ENCODE measurements at places on chromosomes 1 and 21.

DNA sequence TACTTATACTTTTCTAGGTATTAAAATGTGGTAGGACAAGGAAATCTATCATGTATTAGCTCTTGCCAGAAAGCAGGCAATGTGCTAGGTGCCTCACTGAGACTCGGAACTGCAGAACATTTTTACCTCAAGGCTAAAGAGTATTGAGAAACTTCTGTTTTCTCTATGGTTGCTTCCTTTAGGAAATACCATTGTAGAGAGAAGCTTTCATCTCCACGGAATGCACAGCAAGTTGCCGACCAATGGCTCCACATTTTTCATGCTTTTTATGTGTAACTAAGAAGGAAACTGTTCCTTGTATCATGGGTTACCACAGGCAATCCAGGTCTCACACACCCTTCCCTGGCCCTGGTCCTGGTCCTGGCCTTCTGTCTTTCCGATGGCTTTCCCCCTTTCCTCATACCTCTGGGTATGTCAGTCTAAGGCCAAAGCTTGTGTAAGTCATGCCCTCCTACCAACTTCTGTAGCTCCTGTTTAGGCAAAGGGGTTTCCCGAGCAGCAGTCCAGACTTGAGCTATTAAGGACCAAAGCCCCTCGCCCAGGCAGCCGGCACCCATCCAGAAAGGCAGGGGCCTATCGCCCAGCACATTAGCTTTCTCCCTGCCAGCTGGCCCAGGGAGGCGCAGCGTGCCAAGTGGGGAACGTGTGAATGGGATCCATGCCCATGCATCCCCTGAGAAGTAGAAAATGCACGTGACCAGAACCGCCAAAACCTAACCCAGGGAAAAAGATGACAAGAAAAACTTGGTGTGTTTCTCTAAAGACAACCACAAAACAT lies 225.0 kb downstream of the PBX1 start:
- DNase-seq: no peak

- no peak for DNase-seq
Measured at GRCh38 chr1:24659993-24660665, 17.0 kb downstream of the SRRM1 start.

DNA sequence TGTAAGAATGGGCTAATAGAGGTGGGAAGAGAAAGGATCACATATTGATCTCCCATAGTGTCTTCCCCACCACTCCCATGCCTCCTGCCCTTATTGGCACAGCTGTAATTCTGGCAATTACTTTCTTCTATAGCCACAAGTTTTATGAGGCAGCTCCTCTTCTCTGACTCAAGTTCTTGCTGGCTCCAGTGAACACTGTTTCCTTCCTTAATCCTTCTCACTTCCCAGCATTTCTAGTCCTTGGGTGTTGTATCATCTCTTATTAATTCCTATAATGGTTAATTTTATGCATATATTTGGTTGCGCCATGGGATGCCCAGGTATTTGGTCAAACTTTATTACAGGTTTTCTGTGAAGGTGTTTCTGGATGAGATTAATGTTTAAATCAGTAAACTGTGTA lies 103.3 kb downstream of the MRPL39 start:
- no peak for DNase-seq

DNA sequence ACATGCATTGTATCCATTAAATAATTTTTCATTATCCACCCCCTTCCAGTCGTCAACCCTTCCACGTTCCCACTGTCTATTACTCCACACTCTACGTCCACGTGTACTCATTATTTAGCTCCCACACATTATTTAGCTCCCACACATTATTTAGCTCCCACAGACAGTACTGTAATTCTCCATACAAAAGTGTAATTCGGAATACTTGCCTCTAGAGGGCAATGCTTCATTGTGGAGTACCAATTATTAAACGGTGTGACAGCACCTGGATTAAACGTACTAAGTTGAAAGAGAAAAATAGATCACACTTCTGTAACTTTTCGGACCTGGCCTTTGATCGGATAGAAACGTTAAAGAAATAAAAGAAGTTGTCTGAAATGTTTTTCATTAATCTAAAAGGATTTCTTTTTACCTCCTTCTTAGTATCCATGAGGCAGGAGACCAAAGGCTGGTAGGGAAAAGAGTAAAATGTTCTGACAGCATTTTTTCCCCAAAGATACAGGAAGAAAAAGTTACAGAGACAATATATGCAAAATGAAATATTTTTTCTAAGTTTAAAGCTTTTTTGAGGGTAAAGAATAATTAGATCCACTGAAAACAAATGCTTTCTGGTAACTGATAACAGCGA lies 99.2 kb downstream of the LHX8 start:
- peak; percentile 74 for DNase-seq

DNA sequence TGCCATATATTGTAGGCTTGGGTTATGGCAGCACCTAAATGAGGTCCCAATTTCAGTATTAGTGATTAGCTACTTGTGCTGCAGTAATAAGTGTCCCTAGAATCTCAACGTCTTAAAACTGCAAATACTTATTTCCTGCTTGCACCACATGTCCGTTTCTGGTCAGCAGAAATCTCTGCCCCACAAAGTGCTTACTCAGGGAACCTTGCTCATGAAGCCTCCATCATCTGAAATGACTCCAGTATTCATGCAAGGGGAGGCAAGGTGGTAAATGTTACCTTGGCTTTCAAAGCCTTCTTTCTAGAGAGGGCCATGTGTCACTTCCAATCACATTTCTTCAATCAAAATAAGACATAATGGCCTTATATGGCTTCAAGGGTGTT lies 274.2 kb upstream of the KAZN start:
- no peak for DNase-seq

- no peak for DNase-seq
Measured at GRCh38 chr1:19353596-19353995, 41.5 kb downstream of the SLC66A1 start.

DNA sequence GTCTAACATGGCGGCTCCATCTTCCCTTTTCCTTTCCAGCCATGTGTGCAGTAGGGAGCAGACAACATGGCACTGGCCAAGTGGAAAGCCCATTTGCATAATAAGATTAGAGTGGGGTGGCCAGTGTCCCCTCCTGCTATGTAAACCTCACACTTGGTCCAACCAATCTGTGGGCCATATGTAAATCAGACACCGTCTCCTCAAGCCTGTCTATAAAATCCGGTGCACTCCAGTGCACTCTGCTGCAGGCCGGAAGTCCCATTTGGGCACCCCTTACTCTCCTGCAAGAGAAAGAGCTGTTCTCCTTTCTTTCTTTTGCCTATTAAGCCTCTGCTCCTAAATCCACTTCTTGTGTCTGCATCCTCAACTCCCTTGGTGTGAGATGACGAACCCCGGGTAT lies 44.1 kb downstream of the OLFML3 start:
- DNase-seq: no peak

GRCh38 chr1:150979092-150980056 lies 2.7 kb upstream of the ANXA9 start:
- DNase-seq: peak; percentile 94

GRCh38 chr1:1925437-1926345 lies 6.6 kb upstream of the TMEM52 start:
- DNase-seq: no peak

DNA sequence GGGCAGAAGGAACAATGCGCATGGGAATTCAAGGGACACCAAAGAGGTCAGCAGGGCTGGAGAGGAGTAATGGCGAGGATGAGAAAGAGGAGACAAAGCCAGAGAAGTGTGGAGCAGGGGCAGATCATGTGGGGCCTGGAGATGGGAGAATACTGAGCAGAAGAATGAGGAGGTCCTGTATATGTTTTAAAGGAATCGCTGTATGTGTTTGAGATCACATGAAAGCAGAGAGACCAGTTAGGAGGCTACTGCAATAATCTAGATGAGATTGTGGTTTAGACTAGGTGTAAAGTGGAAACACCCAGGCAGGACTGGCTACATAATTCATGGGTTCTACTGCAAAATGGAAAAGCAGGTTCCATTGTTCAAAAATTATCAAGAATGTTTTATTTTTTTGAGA lies 33.3 kb upstream of the SLC30A10 start:
- DNase-seq: no peak

GRCh38 chr1:4599951-4600481 lies 54.4 kb upstream of the AJAP1 start:
- no peak for DNase-seq

GRCh38 chr1:205812271-205812877 lies 624 bp downstream of the SLC41A1 start:
- peak; percentile 63 for DNase-seq

- no peak for DNase-seq
Measured at GRCh38 chr1:235240960-235241359, 79.9 kb upstream of the RBM34 start.

DNA sequence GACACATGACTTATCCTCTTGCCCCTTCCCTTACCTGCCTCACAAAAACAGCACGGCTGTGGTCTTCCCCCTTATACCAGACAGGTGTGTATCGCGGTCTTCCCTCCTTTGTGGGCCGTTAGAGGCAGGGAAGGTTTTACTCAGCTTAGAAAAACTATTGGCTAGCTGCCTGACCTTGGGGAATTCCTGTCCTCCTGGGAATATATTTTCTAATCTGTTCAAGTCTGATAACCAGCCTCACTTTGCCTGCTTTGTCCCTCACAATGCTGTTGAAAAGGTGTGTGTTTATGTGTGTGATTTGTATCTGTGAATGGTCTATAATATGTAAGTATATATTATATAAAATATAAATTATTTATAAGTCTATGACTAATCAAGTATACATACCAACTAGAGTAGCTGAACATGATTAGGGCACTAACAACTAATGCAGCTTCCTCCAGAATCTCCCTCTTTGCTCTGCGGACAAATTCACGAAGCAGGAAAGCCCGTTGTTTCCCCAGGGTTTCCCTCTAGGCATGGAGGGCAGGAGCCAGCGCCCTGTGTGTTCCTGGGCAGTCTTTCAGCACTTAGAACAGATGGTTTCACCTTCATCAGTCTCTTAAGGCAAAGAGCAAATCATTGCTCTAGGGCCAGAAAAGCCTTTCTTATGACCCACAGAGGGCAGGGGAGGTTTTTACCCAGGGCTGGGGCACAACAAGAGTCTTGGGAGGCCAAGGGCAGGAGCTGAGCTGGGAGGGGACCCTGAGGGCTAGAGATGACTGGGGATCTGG lies 25.6 kb downstream of the SLC26A9 start:
- no peak for DNase-seq

GRCh38 chr1:61563611-61564010 lies 161.3 kb downstream of the TM2D1 start:
- DNase-seq: no peak

DNA sequence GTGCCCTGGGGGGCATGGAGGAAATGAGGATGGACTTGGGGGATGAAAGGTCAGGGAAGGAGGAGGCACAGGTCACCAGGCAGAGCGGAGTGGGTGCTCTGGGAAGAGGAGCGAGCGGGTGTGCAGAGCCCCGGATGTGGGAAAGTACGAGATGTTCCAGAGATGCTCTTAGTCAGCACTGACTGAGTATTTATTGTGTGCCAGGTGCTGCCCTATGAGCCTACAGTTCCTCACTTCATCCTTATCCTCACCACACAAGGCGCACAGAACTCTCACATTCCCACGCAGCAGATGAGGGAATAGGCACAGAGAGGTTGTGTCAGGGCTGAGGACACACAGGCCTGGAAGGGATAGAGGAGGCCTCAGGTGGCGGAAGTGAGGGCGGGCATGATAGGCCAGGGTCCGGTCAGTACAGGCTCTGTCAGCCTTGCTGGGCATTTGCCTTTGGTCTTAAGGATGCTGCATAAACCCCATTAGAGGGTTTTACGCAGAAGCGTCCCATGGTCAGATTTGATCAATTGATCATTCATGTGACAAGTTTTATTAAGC lies 77.3 kb downstream of the ARHGEF10L start:
- no peak for DNase-seq

GRCh38 chr1:25804244-25804963 lies 4.4 kb downstream of the SELENON start:
- peak; percentile 50 for DNase-seq

- peak; percentile 34 for DNase-seq
Measured at GRCh38 chr21:38712071-38712470, 93.7 kb upstream of the ETS2 start.

- no peak for DNase-seq
Measured at GRCh38 chr1:81032973-81033425, 767.7 kb upstream of the ADGRL2 start.
